GM03348 (cell line): ENCODE measurements at places on chromosomes 5 and 9.
A peak's percentile ranks its signal among the peaks of the same experiment; 100 is the strongest.

GRCh38 chr9:134626571-134627416 is 14.8 kb upstream of the COL5A1 start:
- DNase-seq = no peak

DNA sequence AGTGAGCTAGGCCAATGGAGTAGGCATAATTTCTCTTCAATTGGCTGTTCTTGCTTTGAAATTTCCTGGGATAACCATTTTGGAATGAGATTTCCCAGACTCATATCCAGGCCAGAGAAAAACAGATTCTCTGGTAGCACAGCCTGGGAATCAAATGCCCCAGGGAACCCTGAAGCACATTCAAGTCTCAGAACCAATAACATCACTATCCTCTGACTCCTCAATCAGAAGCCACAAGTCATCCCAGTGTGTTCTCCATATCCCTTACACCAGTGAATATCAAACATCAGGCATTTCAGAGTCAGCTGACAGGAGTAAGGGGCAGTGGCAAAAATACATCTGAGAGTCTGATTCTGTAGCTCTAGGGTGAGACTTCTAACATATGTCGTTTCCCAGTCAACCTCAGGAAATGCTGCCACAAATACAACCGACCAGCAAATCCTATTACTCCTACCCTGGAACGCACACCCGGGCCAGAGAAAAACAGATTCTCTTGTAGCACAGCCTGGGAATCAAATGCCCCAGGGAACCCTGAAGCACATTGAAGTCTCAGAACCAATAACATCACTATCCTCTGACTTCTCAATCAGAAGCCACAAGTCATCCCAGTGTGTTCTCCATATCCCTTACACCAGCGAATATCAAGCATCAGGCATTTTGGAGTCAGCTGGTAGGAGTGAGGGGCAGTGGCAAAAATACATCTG is 537.7 kb upstream of the NMUR2 start:
- DNase-seq = no peak

DNA sequence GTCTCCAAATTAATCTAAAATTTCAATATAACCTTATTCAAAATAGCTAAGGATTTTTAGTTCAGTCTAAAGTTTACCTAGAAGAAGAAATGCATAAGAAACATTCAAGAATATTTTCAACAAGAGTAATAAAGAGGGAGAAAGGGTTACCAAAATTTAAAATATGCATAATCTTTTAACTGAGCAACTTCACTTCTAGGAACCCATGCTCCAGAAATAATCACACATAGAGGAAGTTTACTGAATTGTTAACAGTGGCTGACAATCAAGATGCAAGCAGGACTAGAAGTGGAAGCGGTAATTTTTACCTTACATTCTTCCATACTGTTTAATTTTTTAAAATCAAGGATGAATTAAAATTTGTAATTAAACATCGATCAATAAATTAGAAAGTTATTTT is 1.9 kb downstream of the PJA2 start:
- no peak for DNase-seq

DNA sequence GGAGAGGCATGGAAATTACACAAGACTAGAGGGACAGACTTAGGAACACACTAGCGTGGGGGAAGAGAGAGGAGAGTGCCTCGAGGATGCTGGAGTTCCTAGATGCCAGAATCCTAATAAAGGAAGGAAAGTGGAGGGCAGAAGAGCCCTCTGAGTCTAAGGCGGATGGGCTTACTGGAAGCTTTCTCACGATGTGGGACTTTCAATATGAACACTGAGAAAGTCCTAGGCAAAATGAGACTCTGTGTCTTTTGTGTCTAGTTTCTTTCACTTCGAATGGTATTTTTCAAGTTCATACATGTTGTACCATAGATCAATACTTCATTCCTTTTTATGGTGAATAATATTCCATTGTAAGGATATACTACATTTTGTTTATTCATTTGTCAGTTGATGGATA is 239.4 kb downstream of the NSG2 start:
- no peak for DNase-seq

- no peak for DNase-seq
These were observed 173.1 kb upstream of the IER5L start for GRCh38 chr9:129351058-129351641.

DNA sequence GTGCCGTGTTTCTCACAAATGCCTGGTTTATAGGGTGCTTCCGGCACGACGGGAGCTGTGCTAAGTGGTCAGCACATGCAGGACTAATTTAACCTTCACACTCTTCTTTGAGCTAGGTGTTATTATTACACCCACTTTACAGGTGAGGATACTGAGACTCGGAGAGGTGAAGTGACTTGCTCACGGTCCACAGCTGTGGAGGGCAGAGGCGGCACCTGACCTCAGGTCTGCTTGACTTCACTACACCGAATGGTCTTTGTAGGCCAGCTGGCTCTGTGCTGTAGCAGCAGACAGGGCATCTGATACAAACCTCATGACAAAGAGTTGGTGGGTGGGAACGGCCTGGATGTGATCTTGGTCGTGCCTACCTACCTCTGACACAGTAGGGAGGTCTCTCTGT is 102.0 kb upstream of the BOD1 start:
- no peak for DNase-seq

GRCh38 chr5:1998716-1999317 is 116.1 kb upstream of the IRX4 start:
- DNase-seq = no peak

GRCh38 chr9:131539223-131539923 is 6.0 kb upstream of the PRRT1B start:
- DNase-seq = no peak

DNA sequence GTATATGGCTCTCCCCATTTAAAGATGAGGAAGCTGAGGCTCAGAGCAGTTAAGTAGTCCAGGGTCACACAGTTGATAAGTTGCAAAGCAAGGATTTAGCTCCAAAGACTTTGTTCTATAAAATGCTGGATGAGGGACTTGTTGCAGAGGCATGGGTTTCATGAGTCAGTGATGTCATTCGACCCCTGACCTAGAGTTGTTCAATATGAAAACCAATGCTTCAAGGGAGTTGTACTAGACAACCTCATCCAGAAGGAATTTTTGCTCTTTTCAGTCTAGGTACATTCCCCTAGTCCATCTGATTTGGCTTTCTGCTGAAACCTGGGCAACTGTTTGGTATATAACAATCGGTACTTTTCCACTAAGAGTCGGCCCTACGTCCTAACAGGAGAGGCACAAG is 550.4 kb downstream of the EBF1 start:
- DNase-seq = no peak

DNA sequence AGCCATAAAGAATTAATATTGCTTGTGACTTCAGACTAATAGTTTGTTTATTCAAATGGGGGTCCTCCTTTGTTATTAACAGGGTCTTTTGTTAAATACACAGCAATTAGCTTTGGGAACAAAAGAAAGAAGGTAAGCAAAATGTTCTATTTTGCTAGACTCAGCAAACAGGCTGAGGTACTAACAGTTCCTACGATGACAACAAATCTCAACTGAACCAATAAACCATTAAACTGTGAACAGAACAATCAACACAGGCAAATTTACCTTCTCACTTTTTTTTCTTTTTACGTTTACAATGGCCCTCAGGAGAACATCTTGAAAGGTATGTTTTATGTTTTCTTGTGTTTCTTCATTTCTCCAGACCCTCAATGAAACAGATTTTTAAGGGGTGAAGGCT is 207.2 kb downstream of the NFIB start:
- DNase-seq = no peak

DNA sequence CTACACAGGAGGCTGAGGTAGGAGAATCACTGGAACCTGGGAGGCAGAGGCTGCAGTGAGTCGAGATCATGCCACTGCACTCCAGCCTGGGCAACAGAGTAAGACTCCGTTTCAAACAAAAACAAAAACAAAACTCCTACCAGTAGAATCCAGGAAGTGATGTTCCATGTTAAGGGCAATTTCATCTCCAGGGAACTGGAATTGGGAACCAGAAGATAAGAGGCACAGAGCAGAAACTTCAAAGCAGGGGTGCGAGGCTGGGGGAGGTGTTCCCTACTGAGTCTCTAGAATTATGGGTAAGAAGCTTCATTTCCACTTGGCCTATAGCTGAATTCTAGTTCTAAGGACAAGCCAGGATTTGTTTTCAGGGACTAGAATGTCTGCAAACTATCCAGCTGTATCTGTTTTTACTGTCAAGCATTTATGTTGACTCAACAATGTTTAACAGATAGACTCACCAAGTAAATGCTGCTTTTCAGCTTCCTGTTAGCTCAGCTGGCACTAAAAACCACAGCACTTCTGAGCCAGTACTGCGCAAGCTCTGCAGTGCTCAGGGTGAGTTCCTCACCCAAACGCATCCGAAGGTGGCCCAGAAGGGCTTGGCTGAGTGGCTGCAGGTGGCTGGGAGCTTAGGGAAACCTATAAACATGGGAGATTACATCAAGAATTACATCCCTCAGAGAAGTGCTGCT is 320.1 kb downstream of the MTRR start:
- no peak for DNase-seq

- DNase-seq = no peak
These were observed 2.9 kb downstream of the FPGS start for GRCh38 chr9:127805620-127806019.

GRCh38 chr9:121886759-121887485 is 206.2 kb downstream of the TTLL11 start:
- no peak for DNase-seq

GRCh38 chr5:167229751-167230150 is 1061.7 kb upstream of the WWC1 start:
- no peak for DNase-seq

DNA sequence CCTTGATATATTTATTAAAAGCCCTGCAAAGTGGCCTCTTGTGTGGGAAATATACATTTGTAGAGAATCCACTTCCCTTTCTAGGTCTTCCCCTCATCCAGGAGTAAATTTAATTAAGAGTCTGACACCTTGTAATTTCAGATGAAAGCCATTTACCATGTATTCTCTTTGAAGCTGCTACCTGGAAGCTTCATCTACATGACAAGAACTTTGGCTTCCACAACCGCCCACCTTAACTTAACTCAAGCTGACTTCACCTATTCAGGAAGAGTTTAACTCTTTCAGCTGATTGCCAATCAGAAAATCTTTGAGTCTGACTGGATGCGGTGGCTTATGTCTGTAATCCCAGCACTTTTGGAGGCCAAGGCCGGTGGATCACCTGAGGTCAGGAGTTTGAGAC is 899.9 kb downstream of the TAF11L14 start:
- DNase-seq = no peak

DNA sequence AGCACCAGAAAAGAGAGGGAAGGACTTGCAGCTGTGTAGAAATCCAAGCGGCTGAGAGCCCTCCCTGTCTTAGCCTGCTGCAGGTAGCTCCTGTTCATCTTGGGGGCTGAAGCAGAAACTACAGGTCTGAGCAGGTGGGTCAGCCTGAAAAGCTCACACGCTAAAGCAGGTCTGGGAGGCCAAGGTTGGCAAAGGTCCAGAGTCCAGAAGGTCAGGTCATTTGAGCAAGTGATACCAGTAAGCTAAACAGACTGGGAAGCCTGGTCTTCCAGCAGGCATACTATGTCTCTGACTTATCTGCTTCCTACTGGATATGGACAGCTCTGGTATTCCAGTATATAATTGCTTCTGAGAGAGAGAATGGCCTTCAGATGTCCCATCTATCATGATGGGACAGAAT is 26.2 kb downstream of the PTCD2 start:
- no peak for DNase-seq

GRCh38 chr9:135502873-135503321 is 2.4 kb downstream of the MRPS2 start:
- no peak for DNase-seq

- DNase-seq = peak; percentile 66
These were observed 1.1 kb downstream of the PPIC start for GRCh38 chr5:123035360-123035917.

- DNase-seq = no peak
These were observed 186.8 kb downstream of the HSPA4 start for GRCh38 chr5:133238426-133239205.

GRCh38 chr5:113187906-113188305 is 211.3 kb downstream of the DCP2 start:
- DNase-seq = no peak

- DNase-seq = peak; percentile 74
These were observed 1.7 kb upstream of the CNTRL start for GRCh38 chr9:121073038-121073437.

- DNase-seq = no peak
These were observed 39.5 kb downstream of the SLC22A5 start for GRCh38 chr5:132408965-132409364.

GRCh38 chr5:117487556-117487955 is 912.9 kb upstream of the SEMA6A start:
- DNase-seq = no peak

DNA sequence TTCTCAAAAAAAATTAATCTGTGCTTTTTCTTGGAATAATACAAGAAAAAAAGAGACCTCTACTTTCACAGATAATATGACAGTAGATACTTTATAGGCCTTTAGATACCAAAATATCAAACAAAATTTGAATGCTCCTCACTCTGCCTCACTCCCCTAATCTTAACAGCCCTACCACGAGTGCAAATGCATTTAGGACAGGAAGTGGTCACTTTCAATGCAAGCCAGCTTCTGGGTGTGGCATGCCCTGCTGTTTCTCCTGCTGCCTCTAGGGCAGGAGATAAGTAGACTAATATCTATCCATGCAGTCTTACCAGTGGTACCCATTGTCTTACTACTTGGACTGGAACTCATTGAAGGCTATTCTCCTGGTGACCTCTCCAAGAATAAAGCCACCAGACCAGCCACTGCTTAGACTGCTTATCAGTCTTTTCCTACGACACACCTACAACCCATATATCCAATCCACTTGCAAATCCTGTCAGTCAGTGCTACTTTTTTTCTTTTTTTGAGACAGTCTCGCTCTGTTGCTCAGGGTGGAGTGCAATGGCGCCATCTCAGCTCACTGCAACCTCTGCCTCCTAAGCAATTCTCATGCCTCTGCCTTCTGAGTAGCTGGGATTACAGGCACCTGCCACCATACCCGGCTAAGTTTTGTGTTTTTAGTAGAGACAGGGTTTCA is 23.0 kb downstream of the FRRS1L start:
- DNase-seq = peak; percentile 30

DNA sequence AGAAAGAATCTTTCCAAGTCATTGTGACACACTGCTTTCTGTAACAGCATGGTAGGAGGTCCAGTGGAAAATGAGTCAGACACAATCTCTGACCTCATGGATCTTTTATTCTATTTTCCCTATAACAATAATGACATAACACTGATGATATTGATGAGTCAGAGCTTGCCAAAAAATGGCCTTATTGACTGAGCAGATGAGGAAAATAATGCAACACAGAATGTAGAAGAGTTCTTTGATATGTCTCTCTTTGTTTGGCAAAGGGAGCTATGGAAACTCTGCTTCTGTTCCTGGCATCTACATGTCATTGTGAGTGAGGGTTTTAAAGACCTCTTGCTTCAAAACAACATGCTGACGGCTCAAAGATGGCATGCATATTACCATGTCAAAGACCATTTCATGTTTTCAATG is 443.1 kb upstream of the ZNF608 start:
- no peak for DNase-seq

GRCh38 chr9:73719660-73720059 is 568.0 kb downstream of the ANXA1 start:
- DNase-seq = no peak

- DNase-seq = no peak
These were observed 139.2 kb upstream of the HMHB1 start for GRCh38 chr5:143672806-143673205.
